ENCODE measurements at places on chromosomes 3 and 15.

DNA sequence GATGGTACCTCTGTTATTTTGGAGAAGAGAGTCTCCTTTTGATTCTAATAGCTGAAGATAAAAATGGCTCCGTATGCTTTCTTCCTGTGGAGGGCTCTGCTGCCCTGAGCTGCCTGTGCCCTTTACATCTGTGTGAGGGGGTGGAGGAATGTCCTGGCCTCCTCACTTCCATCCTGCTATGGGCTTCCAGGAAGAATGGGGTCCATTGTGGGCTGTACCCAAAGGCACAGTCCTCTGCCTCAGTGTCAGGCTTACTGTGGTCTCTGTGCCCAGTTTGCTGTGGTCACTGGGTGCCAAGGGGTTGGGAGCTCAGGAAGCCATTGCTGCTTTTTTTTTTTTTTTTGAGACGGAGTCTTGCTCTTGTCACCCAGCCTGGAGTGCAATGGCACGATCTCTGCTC lies 14.4 kb downstream of the DAG1 start:
- DNase-seq, result no peak

GRCh38 chr3:127809211-127809610 lies 13.1 kb downstream of the MGLL start:
- DNase-seq, result no peak

GRCh38 chr15:67120009-67120838 lies 54.8 kb downstream of the SMAD3 start:
- no peak for DNase-seq

- no peak for DNase-seq
These were observed 181.0 kb upstream of the PPP2R3A start for GRCh38 chr3:135784557-135784956.
